ENCODE measurements at places on chromosomes 4 and X.

GRCh38 chr4:87953826-87954225 lies 21.7 kb upstream of the SPP1 start:
- DNase-seq: no peak

- no peak for DNase-seq
Observed at GRCh38 chrX:96112689-96113088, 572.0 kb upstream of the DIAPH2 start.

DNA sequence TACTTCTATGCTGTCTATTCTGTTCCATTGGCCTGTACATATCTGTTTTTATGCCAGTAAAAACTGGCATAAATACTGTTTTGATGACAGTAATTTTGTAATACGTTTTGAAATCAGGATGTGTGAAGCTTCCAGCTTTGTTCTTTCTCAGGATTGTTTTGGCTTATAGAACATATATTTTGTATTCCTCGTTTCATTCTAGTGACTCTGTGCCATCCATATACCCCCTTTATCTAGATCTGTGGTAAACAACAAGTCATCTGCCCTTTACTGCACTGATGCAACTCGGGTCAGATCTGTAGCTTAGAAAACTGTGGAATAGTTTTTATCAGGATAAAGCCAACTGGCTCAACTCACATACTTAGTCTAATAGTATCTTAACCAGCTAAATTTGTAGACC lies 233.7 kb downstream of the PRDM5 start:
- no peak for DNase-seq

GRCh38 chrX:94560930-94561329 lies 886.9 kb downstream of the FAM133A start:
- DNase-seq: no peak

DNA sequence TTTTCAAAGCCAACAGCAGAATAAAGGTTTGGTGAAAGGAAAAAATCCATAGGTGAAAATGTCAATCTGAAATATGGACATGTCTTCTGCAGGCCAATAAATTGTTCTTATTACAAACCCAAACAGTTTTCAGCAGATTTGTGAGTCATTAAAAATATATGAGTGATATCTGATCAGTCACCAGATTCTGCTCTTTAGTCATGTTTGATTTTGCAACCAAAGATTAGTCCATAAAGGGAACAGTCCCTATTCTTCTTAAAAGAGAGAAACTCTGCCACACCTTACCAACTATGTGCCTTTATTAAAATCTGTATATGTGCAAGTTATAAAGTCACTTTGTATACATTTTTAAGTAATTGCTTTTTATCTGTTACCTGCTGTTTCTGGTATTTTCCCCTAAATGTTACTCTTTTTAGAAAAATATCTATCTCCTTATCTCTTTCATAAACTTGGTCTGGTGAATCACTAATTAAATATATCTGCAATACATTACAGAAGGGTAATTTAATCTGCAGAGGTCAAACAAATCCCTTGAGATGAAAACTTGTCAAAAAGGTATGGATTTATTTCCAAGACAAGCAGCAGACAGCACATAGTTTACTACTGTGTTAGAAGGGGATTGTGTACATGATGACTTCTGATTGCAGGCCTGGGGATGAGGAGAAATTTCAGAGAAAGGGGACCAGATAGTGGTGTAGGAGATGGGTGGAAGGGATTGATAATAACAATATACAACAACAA lies 322.9 kb upstream of the NWD2 start:
- no peak for DNase-seq

GRCh38 chr4:123516576-123516975 lies 120.0 kb downstream of the SPRY1 start:
- no peak for DNase-seq

GRCh38 chr4:55367084-55367722 lies 21.2 kb downstream of the SRD5A3 start:
- no peak for DNase-seq

- DNase-seq: no peak
Observed at GRCh38 chrX:155592331-155592730, 20.4 kb downstream of the TMLHE start.

- no peak for DNase-seq
Observed at GRCh38 chr4:106614441-106614840, 245.9 kb upstream of the GIMD1 start.

Data from progenitor cell of endocrine pancreas (in vitro differentiated cells).